ENCODE measurements at places on chromosomes 7 and 10.

DNA sequence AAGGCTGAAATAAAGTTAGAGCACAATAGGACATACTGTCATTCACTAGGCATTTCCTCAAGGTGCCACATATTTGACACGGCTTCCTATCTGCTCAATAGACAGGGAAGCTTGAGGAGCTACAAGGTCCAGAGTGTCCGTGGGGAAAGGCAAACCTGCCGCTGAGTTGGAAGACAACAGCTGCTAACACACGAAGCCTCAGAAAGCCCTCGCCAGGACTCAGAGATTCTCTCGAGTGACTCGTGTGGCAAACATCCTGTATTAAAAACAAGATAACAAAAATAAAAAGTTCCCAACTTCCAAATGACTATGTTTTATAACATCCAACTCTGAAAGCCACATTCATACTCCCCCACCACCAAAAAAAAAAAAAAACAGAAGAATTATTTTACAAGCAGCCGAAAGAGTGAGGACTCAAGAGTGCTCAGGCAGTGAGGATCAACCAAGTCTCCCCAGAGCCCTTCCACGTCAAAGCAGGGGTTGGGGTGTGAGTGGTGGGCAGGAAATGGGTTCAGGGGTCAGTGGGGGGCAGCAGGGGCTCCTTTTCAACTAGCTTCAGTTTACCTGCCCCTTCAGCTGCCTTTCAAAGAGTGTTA is 67.6 kb downstream of the STK17A start:
- DNase-seq, result no peak

- DNase-seq, result no peak
Observed at GRCh38 chr7:138304071-138304320, 156.1 kb upstream of the TRIM24 start.

GRCh38 chr10:77533146-77533886 is 104.3 kb downstream of the KCNMA1 start:
- DNase-seq, result no peak

- no peak for DNase-seq
Observed at GRCh38 chr7:10706875-10707493, 266.7 kb upstream of the PHF14 start.

DNA sequence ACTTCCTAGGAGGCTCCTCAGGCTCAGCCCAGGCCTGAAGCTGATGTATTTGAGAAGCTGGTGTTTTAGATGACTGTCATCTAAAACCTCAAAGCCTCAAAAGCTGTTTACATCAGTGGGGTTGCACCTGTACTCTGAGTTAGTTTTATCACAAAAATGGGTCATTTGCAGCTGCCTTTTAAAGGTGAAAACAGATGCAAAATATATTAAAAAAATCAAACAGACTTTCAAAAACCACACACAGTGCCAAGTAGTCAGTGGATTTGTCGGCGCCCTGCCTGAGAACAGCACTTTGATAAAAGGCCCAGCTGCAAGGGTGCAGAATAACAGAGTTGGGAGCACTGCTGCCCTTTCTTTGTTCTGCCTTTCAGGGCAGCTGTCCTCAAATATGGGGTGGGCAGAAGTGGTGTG is 103.0 kb downstream of the VOPP1 start:
- no peak for DNase-seq

- DNase-seq, result no peak
Observed at GRCh38 chr7:139603282-139603681, 79.8 kb downstream of the CLEC2L start.

GRCh38 chr7:2417981-2418481 is 14.6 kb downstream of the CHST12 start:
- DNase-seq, result no peak

GRCh38 chr7:1234049-1234880 is 1.6 kb downstream of the UNCX start:
- DNase-seq, result no peak

DNA sequence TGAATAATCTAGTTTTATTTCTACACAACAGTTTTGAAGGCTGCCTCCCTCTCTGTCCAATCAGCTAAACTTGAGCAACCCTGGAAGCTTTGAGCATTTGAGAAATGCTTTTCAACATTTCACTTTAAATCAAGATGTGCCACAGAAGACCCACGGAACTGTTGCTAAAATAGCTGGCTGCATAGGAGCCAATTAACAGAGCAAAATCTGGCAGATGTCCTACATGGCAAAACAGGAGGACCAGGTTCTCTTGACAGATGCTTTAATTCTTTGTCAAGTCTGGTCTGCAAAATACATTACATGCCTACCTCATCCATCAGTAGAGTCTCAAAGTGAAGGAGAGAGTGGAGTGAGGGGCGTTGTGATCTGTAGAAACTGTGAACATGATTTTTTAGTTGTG is 185.9 kb downstream of the DPY19L1 start:
- DNase-seq, result no peak

DNA sequence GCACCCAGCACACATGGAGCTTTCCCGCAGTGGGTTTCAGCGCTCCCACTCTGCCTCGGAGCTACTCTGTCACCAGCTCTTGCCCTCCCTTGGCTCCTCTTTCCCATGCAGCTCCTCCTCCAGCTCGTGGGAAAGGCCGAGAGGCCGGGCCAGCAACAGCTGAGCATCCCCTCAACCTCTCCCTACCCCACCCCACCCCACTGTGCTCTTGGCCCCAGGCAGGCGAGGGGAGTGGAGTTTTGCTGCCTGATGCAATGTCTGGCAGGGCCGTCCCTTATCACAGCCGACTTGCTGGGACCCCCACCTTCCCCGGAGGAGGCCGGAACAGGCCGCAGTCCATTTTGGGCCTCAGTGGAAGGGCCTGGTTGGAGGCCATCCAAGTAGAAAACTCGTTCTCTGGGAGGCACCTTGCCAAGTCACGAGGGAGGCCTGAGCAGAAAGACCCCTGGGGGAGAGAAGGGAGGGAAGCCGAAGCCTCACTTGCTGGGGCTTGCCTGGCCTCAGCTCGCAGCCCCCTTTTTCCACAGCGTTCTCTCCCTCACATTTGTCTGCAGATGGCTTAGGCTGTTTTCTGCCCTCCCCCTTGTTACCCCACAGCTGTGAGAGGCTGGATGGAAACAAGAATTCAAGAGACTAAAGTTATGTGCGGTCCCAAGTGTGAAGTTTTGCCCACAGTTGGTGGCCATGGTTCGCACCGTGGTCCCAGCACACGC is 35.3 kb downstream of the CHST3 start:
- DNase-seq, result no peak

GRCh38 chr7:79064187-79064823 is 389.2 kb downstream of the MAGI2 start:
- DNase-seq, result no peak

GRCh38 chr7:20359341-20359963 is 28.8 kb downstream of the ITGB8 start:
- DNase-seq, result no peak

DNA sequence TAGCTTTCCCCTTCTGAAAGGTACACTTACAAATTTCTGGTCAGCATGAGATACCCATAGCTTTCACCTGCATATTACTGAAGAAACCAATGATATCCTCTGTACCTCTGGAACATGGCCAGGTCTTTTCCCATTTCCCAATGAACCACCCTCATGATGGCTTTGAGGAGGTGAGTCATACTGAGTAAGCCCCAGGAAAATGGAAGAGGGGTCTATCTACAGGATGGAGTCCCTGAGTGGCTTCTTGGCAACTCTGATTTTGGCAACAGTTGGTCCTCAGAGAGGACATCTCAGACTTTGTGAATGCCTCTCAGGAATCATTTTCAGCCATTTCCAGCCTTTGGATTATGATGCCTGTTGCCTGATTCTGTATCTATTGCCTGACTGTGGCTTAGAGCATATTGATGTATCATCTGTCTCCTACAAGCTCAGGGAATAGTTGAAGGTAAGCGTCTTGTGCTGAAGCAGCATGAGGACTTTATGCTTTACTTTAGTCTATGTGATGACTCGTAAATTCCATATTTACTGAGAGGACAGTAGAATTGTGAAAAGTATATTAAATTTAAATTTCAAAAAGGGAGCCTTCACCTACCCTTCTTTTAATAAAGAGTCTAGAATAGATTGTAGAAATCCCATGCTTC is 84.7 kb upstream of the DKK1 start:
- DNase-seq, result no peak

DNA sequence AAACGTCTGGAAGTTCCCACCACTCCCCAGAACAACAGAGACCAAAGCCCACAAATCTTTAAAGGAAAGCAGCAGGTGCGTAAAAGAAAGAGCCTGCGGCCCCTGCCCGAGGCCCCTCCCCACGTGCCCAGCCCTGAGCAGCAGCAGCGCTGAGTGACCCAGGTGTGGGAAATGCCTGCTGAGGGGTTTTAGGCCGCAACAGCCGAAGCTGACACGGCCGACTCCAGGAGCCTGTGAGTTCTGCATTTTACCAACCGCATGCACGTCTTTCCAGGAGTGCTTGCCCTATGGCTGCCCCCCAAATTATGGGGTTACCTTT is 1.6 kb upstream of the KNDC1 start:
- no peak for DNase-seq

DNA sequence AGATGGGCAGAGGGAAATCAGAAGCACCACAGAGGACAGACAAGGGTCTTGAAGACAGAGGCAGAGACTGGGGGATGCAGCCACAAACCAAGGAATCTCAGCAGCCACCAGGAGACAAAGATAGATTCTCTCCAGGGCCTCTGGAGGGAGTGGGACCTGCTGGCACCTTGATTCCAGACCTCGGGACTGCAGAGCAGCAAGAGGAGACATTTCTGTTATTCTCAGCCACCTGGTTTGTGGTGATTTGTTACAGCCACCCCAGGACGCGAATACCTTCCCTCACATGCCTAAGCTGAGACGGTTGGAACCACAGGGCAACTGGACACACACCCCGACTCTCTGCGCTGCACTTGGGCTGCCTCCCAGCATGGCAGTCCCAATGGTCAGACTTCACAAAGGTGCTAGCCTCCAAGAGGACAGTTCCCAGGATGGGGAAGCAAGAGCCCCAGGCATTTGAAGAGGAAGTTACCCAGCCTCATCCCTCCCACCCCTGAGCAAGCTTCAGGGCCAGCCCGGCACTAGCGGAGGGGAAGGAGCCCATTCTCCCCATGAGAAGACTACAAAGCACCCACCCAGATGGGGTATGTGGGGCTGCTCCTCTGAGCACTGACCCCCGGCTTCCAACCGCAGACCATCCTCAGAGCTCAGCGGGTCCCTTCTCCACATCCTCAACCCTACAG is 104.6 kb upstream of the INSIG1 start:
- DNase-seq, result no peak

DNA sequence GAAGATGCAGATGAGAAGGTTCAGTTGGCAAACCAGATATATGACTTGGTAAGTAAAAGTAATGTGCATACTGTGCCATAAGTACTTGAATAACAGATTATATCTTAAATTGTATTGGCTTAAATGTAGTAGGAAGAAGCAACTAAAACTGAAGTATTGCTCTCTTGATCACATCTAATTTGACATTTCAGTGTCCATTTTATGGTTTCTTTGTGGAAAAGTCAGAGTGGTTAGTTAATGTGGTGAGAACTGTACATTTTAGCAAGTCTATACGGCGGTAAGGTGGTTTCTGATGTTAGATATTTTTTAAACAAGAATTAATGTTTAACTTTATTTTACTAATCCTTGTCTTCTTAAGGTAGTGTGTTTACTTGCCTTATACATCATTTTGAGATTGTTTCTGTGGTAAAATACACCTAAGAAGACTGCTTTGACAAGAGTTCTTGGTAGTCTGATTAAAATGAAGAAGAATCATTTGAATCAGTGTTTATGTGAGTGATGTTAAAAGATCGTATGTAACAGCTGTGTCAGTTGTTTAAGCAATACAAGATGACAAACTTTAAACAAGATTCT is 5.1 kb downstream of the ING3 start:
- DNase-seq, result no peak

GRCh38 chr7:117045927-117046710 is 92.8 kb downstream of the ST7 start:
- no peak for DNase-seq

- DNase-seq, result no peak
Observed at GRCh38 chr7:17659126-17659525, 281.2 kb downstream of the SNX13 start.

DNA sequence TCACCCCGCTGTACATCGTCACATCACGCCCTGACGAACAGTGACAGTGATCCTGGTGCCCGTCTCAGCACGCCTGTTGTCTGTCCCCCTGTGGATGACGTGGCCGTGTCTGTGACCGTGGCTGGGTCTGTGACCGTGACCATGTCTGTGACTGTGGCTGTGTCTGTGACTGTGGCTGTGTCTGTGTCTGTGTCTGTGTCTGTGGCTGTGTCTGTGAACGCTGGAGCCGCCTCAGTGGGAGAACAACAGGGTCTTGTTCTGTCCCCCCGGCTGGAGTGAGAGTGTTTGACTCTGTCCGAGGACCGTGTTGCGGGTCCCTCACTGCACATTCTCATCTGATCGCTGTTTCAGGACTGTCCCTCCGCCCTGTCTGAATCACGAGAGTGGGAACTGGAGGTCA is 202.2 kb downstream of the TCERG1L start:
- DNase-seq, result no peak

DNA sequence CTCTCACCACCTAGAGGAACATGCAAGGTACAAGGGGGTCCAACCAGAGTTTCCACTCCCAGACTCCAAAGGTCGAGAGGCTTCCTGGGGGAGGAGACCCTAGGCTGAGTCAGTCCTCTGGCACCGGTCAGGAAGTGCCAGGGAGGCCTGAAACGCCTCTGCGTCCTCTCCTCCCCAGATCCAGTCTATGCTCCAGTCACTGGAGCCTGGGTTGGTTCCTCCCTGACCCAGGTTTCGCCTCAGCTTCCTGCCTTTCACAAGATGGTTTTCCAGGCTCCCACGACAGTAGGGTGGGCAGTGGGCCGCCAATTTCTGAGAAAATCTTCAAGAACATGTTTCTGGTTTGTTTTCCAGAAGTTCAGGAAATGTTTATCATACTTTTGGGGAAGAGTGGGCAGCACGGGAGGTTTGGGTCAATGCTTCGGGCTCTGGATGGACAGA is 30.0 kb downstream of the DUSP5 start:
- no peak for DNase-seq

DNA sequence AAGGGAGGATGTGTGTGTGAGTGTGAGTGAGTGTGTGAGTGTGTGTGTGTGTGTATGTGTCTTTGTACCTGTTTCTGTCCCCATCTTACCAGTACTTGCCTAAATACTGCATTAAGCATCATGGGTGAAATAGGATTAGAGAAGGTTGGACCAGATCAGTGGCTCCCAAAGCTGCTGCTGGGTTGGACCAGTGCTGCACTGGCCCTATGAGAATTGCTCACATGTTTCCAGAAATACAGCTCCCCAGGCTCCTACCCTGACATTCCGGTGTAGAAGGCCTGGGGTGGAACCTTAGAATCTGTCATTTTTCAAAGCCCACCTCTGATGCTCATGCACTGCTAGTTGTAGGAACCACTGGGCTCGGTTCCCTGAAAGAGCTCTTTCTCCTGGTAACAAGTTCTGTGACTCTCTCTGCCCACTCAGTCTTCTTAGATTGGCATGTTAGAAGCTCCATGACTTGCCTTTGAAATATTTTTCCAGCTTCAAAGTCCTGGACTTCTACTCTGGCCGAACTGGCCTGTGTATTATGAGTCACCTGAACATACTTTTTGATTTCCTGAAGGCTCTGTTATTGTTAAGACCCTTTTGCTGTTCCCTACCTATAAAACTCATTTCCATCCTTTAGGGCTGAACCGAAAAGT is 224.7 kb downstream of the CUX1 start:
- no peak for DNase-seq

DNA sequence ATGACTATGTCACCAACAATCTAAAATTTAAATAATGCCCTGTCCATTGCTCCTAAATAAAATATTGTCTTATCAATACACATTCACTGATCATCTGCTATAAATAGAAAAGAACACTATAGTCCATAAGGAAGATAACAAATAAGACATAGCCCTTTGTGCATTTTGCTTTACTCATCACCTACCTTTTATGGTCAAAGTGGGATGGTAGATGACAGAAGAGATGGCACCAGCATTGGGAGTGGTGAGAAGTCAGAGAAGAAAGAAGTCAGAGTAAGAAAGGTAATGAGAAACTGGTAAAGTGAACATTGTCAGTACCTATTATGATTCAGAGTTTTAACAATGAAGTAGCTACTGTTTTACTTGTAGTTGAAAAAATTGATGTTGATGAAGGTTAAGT is 31.1 kb downstream of the SEMA3E start:
- no peak for DNase-seq
